ENCODE measurements at places on chromosomes 13 and 19.

GRCh38 chr19:42311657-42312056, 1.5 kb upstream of the TMEM145 start:
- DNase-seq: peak; percentile 38

DNA sequence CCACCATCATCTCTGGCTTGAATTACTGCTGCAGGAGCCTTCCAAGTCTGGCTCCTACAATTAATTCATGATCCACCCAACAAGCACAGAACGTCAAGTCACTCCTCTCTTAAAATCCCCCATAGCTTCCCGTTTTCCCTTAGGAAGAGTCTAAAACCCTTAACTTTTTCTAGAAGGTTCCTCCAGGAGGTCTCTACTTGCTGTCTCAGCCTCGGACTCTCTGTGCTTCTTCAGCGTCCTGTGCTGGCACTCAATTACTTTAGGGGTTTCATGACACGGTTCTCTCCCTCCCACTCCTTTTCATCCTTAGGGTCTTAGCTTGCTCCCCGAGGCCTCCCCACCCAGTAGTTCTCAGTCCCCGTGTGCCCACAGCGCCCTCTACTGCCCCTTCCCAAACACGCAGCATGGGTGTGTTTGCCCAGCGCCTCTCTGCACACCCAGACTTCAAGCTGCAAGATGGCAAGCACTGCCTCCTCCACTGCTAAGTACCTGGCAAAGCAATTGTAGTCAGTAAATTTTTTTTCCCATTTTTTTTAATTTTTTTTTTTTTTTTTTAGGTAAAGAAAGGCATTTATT, 25.8 kb upstream of the MAP3K10 start:
- peak; percentile 43 for DNase-seq

GRCh38 chr19:33950091-33950750, 153.6 kb downstream of the KCTD15 start:
- DNase-seq: no peak

- DNase-seq: peak; percentile 52
Observed at GRCh38 chr13:113771709-113772331, 12.8 kb downstream of the TMEM255B start.

DNA sequence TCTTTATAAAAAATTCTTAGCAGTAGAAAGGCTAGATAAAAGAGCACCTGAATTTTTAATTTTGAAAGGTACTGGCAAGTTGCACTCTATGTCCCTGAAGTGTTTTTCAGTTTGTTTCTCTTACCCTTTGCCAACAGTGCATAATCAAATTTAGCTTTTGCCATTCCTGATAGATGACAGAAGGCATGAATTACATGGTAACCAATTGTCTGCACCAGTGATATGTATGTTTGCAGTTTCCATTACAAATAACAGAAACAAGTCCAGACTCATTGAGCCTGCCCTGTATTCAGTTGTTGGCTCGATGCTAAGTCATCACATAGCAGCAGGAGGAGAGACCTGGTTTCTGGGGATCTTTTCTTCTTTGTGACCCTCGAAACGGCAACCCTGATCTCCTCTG, 309.8 kb downstream of the DNAJC15 start:
- DNase-seq: peak; percentile 89

GRCh38 chr19:20471431-20471830, 94.2 kb downstream of the ZNF737 start:
- DNase-seq: no peak

GRCh38 chr19:11783767-11784166, 14.6 kb upstream of the ZNF491 start:
- no peak for DNase-seq

DNA sequence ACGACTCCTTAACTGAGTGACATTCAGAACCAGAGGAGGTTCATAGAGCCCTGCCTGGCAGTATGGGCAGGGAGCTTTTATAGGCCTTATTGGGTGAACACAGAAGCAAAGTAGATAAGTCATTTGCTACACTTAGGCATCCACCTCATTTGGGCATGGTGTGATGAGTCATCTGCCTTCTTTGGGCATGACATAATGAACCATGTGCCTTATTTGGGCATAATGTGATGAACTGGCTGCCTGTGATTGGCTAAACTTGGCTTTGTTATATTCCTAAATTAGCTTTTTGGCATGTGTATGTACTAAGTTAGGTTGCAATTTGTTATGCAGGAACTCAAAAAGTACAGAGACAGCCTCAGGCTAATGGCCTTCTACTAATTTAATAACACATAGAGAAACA, 2210.2 kb upstream of the PCDH20 start:
- peak; percentile 25 for DNase-seq

- no peak for DNase-seq
Observed at GRCh38 chr19:4059453-4059871, 7.2 kb downstream of the ZBTB7A start.

DNA sequence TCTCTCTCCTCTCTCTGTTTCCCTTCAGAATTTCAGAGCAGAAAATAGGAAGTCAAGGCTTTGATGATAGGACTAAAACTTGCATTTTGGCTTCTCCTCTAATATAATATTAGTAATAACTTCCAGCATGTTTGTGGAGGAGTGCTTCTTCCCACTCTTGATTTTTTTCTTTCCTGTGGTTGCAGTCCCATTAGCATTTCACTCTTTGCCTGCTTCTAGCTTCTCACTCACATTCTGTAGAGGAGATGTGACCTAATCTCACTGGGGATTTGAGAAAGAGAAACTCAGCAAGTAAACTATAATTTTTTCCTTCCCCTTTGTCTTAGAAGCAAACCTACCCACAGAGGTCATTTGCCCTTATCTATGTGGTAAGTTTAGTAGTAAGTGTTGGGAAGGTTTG, 169.4 kb upstream of the HTR2A start:
- no peak for DNase-seq

- peak; percentile 4 for DNase-seq
Observed at GRCh38 chr13:80547885-80548825, 207.2 kb upstream of the SPRY2 start.

GRCh38 chr13:41244556-41244955, 18.8 kb downstream of the MTRF1 start:
- DNase-seq: peak; percentile 65

DNA sequence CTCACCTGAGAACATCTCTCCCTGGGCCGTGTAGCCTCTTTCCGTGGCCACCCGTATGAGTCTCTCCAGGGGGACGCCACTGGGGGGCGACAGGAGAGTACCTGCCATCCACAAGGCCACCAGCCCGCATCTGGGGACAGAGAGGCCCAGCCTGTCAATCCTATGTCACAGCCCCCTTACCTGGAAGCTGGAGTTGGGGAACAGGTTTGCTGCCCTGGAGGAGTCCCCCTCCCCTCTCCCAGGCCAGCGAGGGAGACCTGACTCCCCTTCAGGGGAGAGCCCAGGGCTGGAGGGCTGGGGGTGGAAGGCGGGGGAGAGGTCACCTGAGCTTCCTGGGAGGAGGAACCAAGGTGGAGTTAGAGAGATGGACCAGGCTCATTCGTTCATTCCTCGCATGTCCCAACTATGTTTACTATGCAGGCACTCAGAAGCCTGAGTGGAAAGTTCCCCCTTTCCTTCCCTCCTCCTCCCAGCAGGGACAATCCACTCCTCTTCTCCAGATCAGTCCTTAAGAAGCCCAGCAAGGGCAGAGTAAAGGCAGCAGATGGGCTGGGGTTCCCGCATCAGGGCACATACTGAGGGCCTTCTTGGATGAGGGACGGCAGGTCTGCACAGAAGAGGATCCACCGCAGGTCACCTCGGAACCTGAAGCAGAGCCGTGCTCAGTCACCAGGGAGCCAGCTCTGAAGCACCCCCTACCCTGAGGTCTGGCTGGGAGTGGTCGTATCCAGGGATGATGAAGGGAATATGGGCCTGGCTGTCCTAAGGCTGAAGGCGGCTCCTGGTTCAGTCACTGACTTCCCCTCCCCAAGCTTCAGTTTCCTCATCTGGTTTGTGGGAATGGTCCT, 5.5 kb downstream of the ACTMAP start:
- DNase-seq: no peak

- no peak for DNase-seq
Observed at GRCh38 chr19:5292453-5292821, 48.2 kb downstream of the PTPRS start.

DNA sequence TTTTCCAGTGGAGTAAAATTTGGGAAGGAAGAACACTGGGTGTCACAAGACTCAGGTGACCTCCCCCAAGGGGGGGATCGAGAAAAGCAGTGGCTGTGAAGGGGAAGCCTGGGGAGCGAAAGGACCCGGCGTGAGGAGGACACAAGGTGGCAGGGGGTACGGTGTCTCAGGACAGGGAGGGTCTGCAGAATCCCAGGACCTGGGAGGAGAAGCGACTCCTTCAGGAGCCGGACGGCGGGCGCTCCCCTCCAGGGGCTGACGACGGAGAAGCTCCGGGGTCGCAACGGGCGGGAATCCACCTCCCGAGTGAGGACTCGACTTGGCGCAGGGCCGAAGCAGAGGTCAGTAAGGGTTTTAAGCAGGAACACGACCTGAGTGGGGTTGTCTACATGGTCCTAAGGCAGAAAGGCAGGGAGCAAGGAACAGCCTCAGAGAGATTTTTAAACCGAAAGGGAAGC, 529 bp downstream of the ZNF836 start:
- no peak for DNase-seq

DNA sequence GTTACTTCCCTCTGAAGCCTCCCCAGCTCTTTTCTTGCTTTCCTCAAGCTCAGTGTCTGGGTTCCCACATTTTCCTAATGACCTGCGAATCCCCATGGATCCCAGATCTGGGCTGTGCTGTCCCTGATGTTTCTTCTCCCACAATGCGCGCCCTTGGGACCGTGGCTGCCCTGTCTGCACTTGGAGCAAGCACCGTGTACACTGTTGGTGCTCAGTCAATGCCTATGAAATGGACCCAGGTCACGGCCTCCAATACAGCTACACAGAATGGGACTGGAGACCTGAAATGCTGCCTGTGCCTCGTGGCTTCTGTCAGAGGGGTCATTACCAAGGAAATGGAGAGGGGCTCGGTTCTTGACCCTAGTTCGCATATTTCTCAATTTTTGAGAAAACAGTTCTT, 160.1 kb upstream of the SOX1 start:
- DNase-seq: no peak

DNA sequence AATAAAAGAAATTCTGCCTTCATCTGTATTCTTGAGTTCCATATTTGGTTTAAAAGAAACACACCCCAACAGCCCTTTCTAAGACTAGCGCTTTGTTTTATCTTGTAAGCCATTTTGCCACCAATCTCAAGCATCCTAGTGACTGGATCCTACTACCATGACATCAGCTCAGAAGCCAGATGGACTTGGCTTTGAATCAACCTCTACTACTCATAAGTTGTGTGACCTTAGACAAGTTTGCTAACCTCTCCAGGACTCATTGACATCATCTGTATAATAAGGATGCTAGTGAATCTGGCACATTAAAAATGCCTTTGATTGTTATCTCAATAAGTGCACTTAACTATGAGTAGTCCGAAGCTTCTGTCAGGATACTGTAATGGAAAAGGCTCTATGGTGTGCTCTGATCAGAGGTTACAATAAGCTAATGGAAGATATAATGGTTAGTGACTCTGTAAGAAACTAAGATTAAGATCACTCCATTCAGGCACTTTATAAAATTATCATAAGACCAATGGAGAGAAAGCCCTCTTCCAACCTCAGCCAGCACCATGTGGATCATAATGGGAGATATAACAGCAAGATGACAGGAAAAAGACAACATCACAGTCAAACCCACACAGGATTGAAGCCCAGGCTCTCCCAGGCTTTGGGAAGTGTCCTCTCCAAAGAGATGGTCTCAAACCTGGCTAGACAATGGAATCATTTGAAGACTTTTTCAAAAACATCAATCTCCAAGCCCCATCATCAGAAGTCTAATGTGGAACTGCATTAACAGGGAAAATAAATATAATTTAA, 180.6 kb upstream of the MIR17HG start:
- DNase-seq: no peak

Data from epithelial cell of esophagus (primary cell).